ENCODE measurements at places on chromosomes 12 and 14.

DNA sequence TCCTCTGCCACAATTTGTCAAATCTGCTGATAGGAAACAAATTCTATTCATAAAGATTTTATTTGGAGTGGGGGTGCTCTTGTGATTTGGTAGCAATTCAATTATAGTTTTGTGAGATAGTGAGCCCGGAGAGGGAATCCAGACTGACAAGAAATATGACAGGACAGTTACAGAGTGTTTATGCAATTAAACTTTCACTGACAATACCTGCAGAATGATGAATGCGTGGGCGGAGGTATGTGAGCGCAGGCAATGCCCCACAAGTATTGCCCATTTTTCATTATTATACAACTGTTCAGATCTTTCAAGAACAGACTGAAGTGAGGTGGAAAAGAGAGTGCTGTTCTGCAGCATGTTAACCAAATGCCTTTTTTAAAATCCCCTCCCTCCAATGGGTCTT, 259.0 kb downstream of the EGLN3 start:
- DNase-seq, result no peak

GRCh38 chr12:32455607-32456071, 56.3 kb downstream of the FGD4 start:
- DNase-seq, result peak; percentile 23

DNA sequence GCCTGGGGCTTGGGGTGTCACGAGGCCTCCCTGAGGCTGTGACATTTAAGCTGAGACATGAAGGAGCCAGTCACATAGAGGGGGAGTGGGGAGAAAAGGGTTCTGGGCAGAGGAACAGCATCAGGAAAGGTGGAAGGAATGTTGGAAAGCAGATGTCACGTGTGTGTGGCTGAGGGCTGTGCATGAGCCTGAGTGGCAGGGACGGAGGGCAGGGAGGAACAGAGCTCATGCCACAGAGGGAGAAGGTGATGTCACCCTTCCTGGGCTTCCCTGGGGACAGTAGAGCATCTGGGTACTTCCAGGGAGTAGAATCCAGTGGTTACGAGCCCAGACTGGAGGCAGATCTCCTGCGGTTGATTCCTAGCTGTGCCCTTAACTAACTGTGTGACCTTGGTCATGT, 32.0 kb upstream of the JDP2 start:
- no peak for DNase-seq

- no peak for DNase-seq
These were observed 91.6 kb upstream of the PAWR start for GRCh38 chr12:79782172-79782900.

DNA sequence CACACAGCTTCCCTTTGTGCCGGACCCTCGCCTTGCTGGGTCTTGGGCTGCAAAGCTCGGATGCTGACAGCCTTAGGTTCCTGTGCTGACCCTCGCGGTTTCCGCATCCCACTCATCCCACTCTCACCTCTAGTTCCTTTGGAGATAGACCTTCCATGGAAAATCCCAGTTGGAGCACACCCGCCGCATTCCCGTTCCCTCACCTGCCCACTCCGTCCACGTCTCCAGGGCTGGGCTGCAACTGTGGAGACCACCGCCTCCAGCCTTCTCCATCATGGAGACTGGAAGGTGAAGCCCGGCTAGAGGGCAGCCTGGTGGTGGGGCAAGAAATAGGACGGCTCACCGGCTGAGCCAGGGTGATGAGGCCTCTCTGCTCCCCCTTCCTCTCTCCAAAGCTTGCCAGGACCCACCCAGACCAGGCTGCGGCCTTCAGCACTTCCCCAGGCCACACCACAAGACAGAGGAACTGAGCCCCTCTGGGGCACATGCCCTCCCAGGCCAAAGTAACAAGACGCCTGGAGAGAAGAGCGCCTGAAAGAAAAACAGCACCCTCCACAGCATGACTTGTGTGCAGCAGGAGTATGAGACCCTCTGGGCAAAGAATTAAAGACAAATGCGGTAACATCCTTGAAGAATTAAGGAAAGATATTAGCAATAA, 15.0 kb downstream of the TMEM121 start:
- DNase-seq, result no peak

All from neural crest cell (in vitro differentiated cells).